ENCODE measurements at places on chromosomes 4 and X.

DNA sequence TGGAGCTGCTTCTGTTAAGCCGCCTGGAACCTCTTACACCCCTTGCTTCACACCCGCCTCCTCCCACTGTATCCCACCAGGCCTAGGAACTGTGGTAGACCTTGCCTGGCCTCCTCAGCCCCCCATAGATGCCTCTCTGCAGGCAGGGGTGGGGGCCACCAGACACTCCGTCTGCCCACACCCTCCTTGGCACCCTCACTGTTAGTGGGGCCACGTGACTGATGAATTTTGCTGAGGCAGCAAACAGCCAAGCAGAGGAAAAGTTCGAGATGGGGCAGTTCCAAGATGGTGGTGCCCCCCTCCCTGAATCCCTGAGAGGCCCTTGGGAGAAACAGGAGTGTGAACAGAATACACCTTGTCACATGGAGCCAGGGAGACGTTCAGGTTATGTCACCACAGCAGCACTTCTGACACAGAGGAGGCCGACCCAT is 41.2 kb upstream of the C4orf50 start:
- DNase-seq, result no peak

- DNase-seq, result no peak
These were observed 66.4 kb downstream of the DIPK2B start for GRCh38 chrX:45134315-45134731.

- DNase-seq, result no peak
These were observed 1.4 kb downstream of the CXCR3 start for GRCh38 chrX:71616672-71617529.

DNA sequence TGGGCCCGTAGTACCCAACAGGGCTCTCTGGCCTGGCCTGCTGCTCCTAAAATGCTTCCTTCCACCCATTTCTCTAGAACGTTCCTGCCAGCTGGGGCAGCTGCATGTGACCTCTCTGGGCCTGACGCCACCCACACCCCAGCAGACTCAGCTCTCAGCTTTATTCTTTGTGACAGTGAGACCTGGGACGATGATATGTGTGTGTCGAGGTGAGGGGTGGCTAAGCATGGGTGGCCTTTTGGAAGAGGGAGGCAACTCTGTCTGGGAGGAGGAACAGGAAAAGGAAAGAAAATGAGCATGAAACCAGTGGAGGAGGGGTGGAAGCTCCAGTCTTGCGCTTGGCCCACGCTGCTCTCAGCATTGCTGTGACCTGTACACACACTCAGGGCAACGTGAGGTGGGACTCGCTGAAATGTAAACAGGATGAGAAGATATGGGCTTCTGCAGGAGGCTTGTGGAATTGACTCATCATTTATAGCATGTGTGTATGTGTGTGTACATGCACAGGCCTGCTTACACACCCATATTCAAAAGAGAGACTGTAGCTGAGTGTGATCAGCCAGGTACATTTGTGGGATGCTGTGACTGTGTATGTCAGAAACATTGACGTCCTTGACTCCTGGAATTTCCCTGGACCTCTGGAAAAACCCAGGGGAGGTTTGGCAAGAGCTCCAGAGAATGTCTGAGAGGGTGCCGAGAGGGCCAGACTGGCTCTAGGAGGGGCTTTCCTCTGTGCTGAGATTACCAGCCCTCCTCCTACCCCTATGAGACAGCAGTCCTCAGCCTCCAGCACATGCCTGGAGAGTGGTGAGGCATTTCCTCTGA is 137.9 kb downstream of the PJA1 start:
- DNase-seq, result no peak

- no peak for DNase-seq
These were observed 19.6 kb downstream of the MGST2 start for GRCh38 chr4:139685180-139685579.

- DNase-seq, result no peak
These were observed 71.3 kb downstream of the GLRA3 start for GRCh38 chr4:174757736-174758135.
